Peyer's patch (tissue), 4 donors: ENCODE measurements at places on chromosomes 6 and 20. TPM values are rescaled to one million over a fixed set of nuclear protein-coding genes. Genes with fewer than 3 reads are reported as not detected.

The NDUFAF5 gene
- total RNA-seq: 22.9 TPM

The FOXA2 gene
- 9.1 TPM for total RNA-seq

The LGSN gene
- total RNA-seq: not detected

The MYLK4 gene
- 0.80 TPM for total RNA-seq

The TRIM31 gene
- total RNA-seq: 38.2 TPM

The IMPG1 gene
- not detected for total RNA-seq

The CD93 gene
- total RNA-seq: 8.7 TPM

The TOX2 gene
- total RNA-seq: 2.0 TPM

The NKX2-2 gene
- total RNA-seq: 1.7 TPM
